SW 1271 (cell line): ENCODE measurements at places on chromosomes 3 and 15.

DNA sequence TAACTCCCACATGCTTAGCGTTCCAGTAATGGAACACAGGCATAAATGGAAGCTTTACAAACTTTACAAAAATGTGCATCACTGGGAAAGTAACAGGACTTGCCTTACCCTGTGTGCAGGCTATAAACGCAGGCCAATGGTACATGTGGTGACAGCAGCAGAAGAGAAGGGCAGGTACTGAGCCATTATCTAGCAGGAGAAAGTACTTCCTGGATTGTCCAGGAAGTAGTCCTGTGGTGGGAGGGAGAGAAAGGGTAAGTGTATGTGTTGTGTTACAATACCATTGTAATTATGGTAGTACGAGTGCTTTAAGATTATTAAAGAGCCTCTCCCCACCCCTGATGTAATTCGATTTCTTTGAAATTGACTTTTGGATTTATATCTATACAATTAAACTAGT, 5.3 kb downstream of the ATP1B3 start:
- DNase-seq = no peak

- no peak for DNase-seq
Measured at GRCh38 chr3:186115239-186115996, 6.5 kb upstream of the ETV5 start.

DNA sequence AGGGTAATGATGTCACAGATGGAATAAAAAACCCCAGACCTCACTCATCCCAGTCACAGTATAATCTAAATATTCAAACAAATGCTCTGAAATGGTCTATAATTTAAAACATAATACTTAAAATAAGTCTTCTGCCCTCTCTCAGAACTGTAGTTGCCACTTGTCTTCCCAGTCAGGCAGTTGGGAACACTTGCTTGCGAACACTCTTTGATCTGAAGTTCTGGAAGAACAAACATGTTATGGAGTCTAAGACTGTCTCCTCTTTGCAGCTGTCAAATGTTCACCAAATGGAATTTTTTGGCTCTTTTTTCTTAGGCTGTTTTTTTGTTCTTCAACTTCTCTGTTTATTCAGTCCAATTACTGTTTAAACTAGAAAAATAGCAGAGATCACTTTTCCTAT, 711.1 kb upstream of the GOLIM4 start:
- DNase-seq = no peak

GRCh38 chr3:4495294-4496086, 2.3 kb downstream of the ITPR1 start:
- DNase-seq = no peak

GRCh38 chr3:125163739-125164601, 48.6 kb downstream of the SLC12A8 start:
- no peak for DNase-seq

GRCh38 chr3:177827511-177828207, 630.4 kb upstream of the TBL1XR1 start:
- no peak for DNase-seq

DNA sequence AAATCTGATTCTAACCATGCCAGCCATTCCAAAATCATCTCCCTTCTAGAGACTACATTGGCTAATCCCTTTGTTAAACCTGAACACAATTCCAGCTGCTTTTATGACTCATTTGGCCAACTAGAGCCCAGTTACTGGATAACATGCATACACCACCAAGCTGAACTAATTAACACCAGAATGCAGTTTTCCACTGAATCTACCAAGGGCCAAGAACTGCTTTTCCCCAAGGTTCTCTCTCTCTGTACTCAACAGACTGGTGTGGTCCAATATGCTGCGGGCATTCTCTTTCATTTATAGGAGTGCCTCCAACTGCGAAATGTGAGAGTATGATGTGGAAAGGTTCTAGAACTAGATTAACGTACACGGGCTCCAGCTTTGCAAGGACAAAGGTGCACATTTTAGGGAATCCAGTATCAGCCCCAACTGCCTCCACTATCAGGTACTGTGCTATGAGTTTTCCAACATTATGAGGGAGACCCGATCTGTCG, 1.5 kb downstream of the CHSY1 start:
- DNase-seq = no peak

- no peak for DNase-seq
Measured at GRCh38 chr3:98775459-98776139, 12.5 kb downstream of the ST3GAL6 start.

GRCh38 chr15:50077651-50078050, 41.4 kb downstream of the ATP8B4 start:
- DNase-seq = no peak

GRCh38 chr3:46892285-46893145, 15.0 kb downstream of the PTH1R start:
- no peak for DNase-seq

- DNase-seq = no peak
Measured at GRCh38 chr3:162302983-162303624, 806.5 kb downstream of the OTOL1 start.

DNA sequence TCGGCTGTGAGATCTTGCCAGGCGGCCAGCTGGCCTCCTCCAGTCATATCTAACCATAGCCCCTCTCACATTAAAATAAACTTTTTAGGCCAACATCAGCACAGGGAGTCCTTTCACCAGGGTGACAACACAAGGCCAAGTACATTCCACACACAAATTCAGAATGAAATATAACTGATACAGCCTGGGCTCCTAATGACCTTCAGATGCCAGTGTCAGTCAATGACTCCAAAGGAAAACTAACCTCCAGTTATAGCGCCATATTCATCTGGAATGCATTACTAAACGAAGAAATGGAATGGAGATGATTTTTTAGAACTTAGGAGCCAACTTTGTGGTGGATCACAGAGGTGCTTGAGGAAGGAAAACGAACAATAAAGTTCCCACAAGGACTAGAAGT, 205.4 kb downstream of the GREM1 start:
- no peak for DNase-seq

GRCh38 chr3:53585627-53586026, 91.2 kb downstream of the CACNA1D start:
- no peak for DNase-seq

GRCh38 chr3:60552581-60552980, 698.7 kb downstream of the FHIT start:
- DNase-seq = no peak

GRCh38 chr15:93862791-93863190, 368.6 kb upstream of the MCTP2 start:
- DNase-seq = no peak

DNA sequence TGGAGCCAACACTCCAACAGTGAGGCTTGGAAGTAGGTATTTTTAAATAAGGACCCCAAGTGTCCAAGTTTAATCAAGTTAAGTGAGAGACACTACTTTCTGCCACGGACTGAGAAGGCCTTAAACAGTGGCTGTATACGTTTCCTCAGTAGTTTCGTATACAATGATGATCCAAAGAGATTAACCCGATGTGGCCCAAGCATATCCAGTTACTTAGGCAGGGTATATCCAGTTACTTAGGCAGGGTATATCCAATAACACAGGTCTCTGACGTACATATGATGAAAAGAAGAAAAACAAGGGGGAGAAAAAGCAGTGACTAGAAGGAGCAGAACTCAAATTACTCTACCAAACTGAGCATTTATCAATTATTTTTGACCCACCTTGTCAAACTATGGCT, 591.4 kb downstream of the FOXP1 start:
- no peak for DNase-seq

DNA sequence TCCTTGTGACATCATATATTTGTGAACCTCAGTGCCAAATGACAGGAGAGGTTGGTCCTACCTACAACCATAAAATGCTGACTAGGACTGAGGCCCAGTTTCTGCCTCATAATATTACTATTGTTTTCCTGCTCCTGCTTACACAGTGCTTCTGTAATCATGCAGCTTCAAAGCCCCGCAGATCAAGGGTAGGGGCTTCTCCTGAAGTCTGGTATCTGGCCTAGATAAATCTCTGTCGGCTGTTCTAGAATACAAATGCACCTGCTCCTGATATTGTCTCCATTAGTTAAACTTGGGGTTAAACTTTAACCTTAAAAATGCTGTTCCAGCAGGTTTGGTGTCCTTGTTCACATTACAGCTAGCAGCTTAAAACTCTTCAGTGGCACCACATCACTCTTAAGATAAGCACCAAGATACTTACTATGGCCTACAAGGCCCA, 552.4 kb downstream of the TUSC7 start:
- no peak for DNase-seq

GRCh38 chr3:133211449-133211848, 173.3 kb downstream of the TMEM108 start:
- no peak for DNase-seq

DNA sequence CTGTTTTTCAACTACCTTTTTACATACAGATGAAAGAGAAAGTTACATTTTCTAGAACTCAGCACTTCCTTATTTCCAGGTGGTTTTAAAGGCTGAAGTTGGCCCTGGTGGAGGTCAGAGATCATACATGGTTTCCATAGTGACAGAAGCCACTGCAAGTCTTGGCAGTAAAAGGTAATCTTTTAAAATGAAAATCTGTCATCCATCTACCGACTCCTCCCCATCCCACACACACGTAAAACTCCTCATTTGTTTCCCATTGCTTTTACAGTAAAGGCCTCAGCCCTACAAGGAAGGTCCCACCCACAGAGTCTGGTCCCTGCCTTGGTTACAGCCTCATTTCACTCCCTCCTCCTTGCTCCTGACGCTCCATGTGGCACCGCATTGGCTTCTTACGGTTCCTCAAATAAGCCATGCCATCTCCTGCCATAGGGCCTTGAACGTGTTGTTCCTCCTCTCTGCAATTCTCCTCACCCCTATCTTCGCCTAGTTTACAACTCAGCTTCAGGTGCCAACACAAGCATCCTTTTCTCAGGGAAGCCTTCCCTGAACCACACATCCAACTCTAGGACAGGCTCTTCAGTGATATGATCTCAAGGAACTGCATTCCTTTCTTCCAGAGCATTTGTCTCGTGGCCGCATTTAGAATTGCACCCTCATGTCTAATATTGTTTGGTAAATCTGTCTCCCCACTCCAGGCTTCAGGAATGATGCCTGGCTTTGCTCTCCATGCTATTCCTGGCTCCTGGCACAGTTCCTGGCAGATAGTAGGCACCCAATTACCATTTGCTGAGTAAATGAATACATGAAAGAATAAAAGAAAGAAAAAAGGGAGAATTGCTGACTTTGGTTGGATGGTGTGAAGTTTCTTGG, 2.6 kb downstream of the CYP19A1 start:
- DNase-seq = no peak

- peak; percentile 32 for DNase-seq
Measured at GRCh38 chr3:13461169-13462124, 18.7 kb upstream of the HDAC11 start.

DNA sequence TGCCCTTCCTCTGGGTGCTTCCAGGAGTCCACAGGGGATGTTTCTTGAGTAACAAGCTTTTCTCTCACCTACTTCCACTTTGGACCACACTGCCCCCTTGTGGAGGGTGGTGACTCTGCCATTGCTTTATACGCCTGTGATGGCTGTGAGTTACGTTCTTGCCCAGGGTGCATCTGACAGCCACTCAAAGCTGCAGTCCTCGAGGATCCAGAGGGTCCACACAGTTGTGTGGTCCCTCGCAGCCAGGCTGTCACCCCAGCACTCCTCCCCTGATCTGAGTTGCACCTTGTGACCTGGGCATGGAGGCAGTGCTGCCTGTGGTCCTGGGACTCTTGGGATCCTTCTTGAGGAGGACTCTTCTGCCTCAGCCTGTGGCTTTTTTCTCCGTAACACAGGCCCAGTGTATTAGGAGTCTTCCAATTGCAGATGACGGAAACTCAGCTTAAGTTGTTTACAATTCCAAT, 23.4 kb downstream of the FOXL2 start:
- peak; percentile 39 for DNase-seq

- no peak for DNase-seq
Measured at GRCh38 chr3:158097593-158098308, 8.5 kb downstream of the SHOX2 start.
